ENCODE measurements at places on chromosomes 16 and 17. TPM values are rescaled to one million over a fixed set of nuclear protein-coding genes. Genes with fewer than 3 reads are reported as not detected.

TP53TG3 gene
- total RNA-seq, result not detected

KCTD2 gene
- 40.8 TPM for total RNA-seq

KRTAP4-1 gene
- not detected for total RNA-seq

TEKT1 gene
- not detected for total RNA-seq

SOX9 gene
- total RNA-seq, result 12.3 TPM

IL17C gene
- total RNA-seq, result not detected

ZNF423 gene
- 8.4 TPM for total RNA-seq

CACNG5 gene
- total RNA-seq, result not detected

CSF3 gene
- total RNA-seq, result not detected

TBC1D3E gene
- total RNA-seq, result not detected

FOXL1 gene
- 0.90 TPM for total RNA-seq

SALL1 gene
- 0.21 TPM for total RNA-seq

DNA sequence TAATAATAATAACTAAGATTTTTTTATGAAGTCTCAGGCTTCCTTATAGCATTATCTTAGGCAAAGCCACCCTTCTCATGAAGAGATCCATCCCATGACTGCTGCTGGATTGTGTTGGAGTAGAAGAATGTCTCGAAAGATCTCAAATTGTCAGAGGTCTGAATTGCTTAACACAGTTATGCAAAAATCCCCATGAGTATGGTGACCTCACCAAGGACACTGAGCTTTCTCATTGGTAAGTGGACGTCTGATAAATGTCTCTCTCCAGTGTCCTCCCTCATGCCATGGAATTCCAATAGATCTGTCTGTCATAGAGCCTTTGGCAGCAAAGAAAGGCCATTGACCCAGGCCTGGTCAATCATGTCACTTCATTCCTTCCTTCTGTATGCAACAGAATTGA, 264.5 kb downstream of the CDH11 start:
- no peak for DNase-seq

- no peak for DNase-seq
Observed at GRCh38 chr16:88593910-88594309, 23.7 kb downstream of the ZC3H18 start.

DNA sequence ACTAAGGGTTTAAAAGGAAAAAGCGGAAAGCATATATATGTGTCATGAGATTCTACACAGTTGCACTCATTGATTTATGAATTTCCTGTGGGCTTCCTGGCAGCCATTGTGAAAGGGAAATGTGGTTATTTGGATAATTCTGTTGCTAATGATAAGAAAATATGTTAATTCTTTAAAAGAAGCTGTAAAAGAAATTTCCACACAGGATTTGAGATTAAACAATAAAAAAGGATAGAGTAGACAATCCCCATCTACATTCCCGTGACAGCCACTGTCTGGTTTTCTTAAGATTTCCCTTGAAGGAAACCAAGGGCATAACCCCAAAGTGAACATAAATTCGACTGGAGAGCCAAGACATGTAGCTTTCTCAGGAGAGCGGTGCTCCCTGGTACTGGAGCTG, 397.5 kb downstream of the CPPED1 start:
- DNase-seq, result no peak

- DNase-seq, result no peak
Observed at GRCh38 chr17:75774991-75775668, 9.5 kb upstream of the UNK start.

- DNase-seq, result peak; percentile 68
Observed at GRCh38 chr16:72797621-72798020, 250.3 kb downstream of the ZFHX3 start.

- DNase-seq, result no peak
Observed at GRCh38 chr17:82823004-82823403, 16.8 kb downstream of the ZNF750 start.

DNA sequence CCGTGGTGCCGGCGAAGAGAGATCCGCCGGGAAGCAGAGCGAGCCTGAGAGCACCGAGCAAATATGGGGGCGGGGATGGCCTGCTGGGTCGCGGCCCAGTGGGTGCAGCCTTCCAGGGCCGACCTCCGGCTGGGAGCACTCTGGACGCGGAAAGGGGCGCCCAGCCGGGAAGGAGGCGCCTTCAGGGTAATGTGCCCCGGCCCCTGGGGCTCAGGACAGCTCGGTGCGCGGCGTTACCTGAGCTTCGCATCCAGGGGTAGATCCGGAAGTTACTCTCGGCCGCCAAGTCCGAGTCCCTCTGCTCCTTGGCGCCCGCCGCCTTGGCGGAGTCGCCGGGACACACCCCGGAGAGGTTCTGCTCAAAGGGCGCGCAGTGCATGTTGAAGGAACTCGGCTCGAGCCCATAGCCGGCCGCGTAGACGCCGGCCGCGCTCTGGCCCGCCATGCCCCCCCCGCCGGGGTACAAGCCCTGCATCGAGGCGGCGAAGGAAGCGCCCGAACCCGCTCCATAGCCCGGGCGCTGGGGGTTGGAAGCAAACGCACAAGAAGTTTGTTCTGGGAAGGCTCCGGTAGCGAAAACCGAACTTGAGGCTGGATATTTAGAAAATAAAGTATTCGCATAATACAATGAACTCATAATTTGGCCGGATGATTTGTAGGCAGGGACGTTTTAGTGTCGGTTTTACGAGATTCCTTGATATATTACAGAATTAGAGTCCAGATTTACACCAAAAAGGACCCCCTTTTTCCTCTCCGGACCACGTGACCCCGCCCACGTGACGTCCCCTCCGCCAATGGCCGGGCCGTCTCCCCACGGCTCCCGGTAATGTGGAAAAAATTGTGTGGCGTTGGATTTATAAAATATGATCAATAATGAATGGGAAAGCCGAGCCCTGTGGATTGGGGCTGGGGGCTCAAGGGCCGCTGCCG, at the start of gene HOXB7:
TSS of gene HOXB7 (minus strand) at position 736 of the 930 bp plus-strand sequence. CDS start at position 637, 99 bp downstream.
- peak; percentile 27 for DNase-seq

DNA sequence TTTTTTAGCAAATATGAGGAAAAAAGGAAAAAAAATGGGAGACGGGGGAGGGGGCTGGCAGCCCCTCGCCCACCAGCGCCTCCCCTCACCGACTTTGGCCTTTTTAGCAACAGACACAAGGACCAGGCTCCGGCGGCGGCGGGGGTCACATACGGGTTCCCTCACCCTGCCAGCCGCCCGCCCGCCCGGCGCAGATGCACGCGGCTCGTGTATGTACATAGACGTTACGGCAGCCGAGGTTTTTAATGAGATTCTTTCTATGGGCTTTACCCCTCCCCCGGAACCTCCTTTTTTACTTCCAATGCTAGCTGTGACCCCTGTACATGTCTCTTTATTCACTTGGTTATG, 1.2 kb upstream of the TMEM88 start:
- no peak for DNase-seq

GRCh38 chr16:29784901-29785500, 5.5 kb upstream of the KIF22 start:
- peak; percentile 74 for DNase-seq

GRCh38 chr17:48554412-48555257, 9.7 kb upstream of the HOXB2 start:
- DNase-seq, result no peak

GRCh38 chr16:11800382-11800718, 3.3 kb upstream of the ZC3H7A start:
- no peak for DNase-seq

DNA sequence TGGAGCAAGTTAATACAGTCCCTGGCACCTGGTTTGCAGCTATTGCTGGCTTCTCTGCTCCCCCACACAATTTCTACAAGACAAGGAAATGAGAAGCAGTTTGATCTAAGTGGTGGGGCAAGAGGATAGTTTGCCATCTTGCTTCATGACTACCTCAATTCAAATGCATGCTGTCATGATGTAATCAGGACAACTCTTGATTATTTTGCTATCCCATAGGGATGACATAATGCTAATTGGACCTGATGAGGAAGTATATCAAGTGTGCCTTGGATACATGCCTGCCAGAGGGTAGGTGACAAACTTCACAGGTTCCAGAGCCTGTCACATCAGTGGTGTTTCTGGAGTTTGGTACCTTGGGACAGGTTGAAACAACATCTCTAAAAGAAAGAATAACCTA, 40.9 kb downstream of the SLFN5 start:
- DNase-seq, result no peak

- DNase-seq, result no peak
Observed at GRCh38 chr17:1177016-1177700, 2.6 kb downstream of the ABR start.

DNA sequence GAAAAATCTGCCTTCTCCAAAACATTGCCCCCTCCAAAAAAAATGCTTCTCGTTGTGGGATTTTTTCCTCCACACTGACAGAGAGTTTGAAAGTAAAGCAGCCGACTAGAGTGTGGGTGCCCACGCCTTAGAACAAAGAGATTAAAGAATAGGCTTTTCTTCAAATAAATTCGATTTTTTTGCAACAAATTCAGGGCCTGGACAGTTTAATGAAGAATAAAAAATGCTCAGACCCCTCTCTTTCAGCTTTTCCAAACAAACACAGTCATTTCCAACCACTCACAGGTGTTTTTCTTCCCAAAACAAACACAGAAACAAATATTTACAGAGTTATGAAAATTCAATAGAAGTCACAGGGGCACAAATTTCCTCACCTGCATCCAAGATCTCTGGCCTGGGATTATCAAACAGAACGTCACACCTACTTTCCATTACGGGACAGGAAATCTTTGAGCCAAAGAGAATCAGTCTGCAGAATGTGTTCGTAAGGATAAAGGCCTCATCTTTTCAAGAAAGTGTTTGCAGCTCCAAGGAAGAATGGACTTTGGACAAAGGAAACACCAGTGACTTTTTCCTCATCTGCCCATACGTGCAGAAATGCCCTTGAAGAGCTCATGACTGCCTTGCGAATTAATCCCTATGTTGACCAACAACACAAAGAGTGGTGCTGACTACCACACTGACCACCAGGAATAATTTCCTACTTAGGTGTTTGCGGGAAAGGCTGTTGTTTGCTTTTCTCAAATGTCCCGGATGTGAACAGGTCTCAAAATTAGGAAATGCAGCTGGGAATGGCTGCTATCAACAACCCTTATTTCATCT, 31.3 kb upstream of the TOX3 start:
- DNase-seq, result no peak
